SJSA1 (cell line): ENCODE measurements at places on chromosomes 12 and 14. TPM values are rescaled to one million over a fixed set of nuclear protein-coding genes. Genes with fewer than 3 reads are reported as not detected.

IL22 gene
- not detected in 2 replicates for total RNA-seq

OTOGL gene
- total RNA-seq = 0.08 and 0.50 TPM in 2 replicates

NRIP2 gene
- 0.32 TPM in 1 of 2 replicates, not detected in the other for total RNA-seq

- no peak for DNase-seq
Measured at GRCh38 chr14:103499709-103500108, 22.9 kb downstream of the CKB start.

DNA sequence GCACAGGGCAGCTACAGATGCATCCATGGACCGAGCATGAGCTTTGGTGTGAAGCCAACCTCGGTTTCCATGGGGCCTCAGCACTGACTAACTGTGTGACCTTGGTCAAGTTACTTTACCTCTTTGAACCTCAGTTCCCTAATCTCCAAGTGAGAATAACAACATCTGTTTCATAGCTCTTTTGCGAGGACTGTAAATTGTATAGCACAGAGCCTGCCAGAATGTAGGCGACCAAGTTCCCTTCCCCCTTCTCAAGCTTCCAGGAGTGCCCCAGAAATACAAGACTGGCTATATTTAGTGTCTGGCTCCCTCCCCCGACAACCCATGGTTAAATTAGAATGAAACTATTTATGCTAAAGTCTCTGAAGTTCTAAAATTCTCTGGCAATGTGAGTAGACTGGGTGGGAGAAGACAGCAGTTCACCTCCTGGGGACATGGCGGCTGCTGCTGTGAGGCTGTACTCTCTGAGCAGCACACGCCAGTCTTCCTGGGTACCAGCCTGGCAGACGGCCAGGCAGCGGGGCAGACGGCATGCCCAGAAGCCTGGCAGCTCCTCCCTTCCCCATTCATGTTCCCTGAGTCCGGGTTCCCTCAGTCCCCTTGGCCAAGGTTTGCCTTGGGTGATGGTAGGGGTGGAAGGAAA is 22.0 kb upstream of the TMED10 start:
- no peak for DNase-seq

GRCh38 chr12:78793491-78793890 is 71.1 kb upstream of the SYT1 start:
- DNase-seq = no peak

DNA sequence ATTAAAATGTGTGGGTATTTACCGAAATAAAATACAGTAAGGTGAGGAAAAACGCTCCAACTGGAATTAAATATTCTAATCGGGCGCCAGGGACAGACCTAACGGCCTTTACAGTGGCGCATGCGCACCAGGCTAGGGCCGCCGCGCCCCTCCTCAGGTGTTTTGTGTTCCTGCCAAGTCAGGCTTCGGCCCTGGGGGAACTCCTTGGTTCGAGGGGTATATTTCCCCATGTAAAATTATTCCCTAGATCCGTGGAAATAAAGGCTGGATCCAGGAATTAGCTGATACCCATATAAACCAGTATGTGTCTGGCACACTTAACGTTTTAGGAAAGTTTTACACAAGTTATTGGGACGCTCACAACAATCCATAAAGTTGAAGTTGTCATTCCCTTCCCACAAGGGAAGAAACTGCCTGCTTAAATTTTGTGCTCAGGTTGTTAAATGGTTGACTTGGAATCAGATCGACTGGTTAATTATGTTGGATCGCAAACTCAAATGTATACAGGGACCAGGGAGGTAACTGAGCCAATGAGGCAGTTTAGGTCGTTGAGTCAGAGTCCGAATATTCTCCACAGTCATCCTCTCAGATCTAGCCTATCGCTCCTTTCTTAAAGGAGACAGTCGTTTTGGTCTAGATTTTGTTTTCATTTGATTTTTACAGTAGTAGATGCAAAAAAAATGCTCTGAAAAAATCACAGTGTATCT is 621 bp upstream of the ANAPC7 start:
- DNase-seq = no peak

- no peak for DNase-seq
Measured at GRCh38 chr12:91778091-91778832, 367.4 kb downstream of the BTG1 start.

DNA sequence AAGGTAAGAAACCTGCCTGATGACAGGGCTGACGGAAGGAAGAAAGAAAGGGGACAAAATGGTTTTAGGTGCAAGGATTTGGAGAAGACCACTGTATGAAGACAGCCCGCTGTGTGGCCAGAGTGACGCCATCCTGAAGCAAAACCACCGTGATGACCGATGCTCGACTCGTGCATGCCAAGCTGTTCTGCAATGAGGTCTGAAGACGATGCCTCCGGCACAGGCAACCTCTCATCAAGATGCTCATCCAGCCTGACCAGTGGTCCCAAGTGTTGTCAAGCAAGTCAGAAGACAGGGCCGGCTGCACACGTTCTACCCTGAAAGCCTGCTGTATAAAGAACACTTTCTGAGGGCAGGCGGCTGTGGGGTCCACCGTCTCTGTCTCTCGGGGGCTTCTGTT is 34.8 kb downstream of the STX2 start:
- DNase-seq = no peak

DNA sequence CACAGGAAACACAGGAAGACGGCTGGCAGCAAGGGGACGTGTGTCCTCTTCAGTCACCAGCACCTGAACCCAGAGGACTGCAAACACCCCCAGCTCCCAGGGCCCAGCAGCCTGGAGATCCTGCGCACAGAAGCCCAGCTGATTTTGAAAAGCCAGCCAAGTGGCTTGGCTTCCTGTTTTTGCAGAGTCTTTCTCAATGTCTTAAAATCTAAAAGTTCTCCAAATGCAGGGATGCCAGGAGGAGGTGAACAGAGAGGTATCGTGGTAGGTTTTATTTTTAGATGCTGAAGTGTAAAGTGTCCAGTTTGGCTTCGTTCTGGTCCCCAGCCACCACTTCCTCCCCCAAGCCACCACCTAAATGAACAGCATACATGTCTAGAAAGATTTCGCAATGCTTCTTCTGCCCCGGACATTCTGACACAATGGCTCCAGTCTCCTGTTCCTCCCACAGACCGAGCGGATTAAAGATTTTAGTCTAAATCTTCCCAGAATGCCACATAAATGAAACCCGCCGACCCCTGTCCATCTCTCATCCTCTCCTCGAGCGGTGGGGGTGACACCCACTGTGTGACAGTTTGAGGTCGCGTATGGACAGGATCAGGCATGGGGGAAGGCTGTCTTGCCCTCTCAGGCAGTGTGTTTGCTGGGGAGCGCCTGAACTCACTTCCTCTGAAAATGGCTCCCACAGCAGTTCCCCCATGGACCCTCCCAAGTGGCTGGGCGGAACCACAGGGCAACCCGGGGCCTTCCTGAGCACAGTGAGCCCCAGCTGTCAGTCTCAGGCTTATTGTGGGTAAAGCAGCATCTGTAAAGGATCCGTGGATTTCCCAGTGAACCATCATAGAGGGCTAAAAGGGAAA is 41.6 kb downstream of the ITPK1 start:
- DNase-seq = no peak

GRCh38 chr12:12648284-12648683 is 36.6 kb downstream of the CREBL2 start:
- no peak for DNase-seq

DNA sequence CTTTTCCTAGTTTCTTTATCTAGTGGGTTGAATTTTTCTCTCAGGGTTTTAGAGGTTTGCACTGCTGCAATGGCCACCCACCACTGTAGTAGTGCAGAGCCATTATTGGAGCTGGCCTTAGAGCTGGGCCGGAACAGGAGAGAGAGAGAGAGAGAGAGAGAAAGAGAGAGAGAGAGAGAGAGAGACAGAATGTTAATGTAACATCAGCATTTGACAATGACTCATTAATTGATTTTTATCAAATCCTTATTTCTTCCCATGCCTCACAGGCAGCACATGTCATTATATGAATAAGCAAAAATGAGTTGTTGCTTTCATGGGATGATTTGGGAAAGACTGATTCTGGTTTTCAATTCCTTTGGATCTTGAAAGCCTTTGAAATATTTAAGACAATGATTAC is 76.3 kb upstream of the PPP4R3A start:
- no peak for DNase-seq
